Brain (organoid and tissue), 16 donors: ENCODE measurements at places on chromosomes 4 and X.
A peak's percentile ranks its signal among the peaks of the same experiment; 100 is the strongest.

DNA sequence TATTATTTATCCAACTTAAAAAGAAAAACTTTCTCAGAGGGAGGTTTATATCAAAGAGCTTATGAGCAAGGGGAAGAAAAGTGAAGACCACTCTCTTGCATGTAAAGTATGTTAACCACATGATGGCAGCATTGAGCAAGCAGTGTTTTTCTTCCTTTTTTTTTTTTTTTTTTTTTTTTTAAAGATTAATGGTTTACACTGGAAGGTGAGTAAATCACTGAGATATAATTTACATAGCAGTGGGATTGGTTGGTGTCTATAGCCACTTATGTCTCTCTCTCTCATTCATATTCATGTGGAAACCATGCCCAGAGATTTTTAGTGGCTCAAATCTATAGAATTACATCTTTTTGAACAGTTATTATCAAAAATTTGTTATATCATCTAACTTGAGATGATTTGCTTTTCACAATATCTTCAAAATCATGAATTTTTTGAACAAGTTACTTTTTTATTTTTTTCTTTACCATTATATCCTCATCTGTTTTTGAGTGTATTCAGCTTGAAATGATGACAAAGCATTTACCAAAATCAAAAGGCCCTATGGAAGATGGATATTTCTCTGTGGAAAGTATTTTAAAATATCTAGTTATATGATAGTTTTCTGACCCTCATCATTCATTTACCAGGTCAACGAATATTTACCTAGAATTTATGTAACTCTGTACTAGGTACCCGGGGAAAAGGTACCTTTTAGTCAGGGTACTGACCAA is 31.6 kb downstream of the MTHFD2L start:
- peak; percentile 68 for DNase-seq

DNA sequence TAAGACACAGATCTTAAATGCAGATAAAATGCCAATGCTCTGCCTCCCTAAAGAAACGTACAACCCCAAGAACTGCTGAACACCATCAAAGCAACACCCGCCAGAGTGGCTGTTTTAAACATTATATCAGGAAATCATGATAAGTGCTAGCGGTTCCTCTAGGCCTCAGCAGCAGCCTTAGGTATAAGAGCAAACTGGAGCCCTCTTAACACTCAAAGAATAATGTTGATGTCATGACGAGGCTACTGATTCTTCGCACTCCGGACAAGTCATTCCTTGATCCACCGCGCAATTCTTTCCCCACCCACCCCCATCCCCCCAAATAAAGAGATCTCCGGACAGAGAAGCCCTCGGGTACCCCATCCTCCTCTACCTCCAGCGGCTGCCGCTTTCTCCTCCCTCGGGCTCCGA is 507 bp downstream of the LIN54 start:
- peak; percentile 57 for DNase-seq

GRCh38 chrX:703866-704265 is 73.3 kb downstream of the SHOX start:
- no peak for DNase-seq

DNA sequence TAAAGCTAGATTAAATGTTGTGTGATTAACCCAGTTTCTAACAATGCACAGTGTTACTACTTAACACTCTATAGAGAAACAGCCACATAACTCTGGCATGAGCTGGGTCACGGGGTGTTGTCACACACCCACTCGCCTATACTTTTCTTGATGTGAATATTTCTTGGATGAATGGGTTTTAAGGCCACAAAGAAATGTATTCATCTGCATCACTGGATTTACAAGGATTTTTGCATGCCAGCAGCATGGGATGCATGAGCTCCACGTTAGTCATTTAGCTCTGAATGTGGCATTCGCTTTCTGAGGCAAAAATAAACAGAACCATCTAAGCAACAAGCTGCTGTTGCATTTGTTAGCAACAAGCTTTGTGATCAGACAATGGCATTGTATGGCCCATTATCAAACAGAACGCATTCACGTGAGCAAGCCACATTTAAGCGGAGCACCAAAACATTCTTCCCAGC is 89.7 kb downstream of the LRP2BP start:
- peak; percentile 72 for DNase-seq

- DNase-seq: peak; percentile 81
These were observed 6.0 kb downstream of the FRG2 start for GRCh38 chr4:190020790-190021717.

GRCh38 chrX:39149761-39150160 is 348.5 kb downstream of the MID1IP1 start:
- peak; percentile 73 for DNase-seq

DNA sequence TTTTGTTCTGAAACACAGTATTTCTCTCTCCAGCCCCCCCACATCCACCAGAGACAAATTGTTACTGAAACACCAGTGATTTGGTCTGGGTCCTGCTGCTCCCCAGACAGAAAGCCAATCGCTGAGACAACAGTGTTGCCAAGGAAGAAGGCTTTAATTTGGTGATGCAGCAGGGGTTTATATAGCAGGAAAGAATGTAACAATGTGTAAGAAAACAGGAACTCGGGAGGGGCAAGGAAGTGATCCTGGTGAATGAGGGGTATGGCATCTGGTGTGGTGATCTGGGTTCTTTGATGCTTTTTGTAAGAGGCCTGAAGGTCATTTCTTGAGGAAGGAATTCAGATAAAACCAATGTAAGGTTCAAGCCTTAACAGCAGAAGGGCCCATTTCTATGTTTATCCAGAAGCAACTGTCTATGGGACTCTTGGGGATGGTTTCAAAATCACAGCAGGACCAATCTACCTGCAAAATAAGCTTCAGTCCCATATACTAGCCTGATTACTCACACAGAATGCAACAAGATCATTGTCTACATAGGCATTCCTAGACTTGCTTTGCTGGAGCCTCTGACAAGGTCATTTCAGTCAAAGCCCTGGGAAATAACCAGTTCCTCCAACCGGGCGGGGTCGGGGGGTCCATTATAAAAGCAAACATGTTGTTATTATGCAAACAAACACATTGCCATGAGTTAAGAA is 445.2 kb upstream of the ZFP42 start:
- DNase-seq: no peak

- DNase-seq: peak; percentile 73
These were observed 48.4 kb downstream of the PRKG2 start for GRCh38 chr4:81166458-81167160.

DNA sequence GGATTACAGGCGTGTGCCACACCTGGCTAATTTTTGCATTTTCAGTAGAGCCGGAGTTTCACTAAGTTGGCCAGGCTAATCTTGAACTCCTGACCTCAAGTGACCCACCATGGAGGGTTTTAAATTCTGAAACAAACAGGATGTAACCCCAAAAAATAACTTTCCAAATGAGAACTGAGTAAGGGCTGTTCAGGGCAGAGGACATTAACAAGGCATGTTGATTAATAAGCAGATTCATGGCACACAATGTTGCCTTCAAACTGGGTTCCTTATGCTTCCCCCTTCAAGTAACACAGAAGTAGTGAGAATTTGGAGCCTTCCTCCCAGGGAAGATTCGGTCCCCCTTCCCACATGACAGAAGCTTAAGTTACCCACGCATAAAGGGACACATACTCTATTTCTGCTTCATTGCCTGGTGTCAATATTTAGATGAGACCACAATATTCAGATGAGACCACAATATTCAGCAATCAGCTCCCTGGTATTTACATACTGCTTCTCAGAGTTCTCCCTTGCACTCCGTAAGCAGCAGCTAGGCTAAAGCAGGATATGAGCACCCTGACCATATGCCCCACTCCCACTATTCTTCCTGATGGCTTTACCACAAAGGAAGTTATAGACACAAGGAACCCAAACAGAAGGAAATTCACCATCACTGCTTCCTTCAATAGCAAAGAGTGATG is 21.4 kb downstream of the GRSF1 start:
- DNase-seq: no peak

GRCh38 chr4:181909368-181909767 is 333.8 kb upstream of the TENM3 start:
- no peak for DNase-seq

GRCh38 chr4:23337292-23337691 is 552.6 kb downstream of the PPARGC1A start:
- no peak for DNase-seq

- no peak for DNase-seq
These were observed 185.3 kb upstream of the NUDT6 start for GRCh38 chr4:123107444-123108252.

- DNase-seq: no peak
These were observed 5.5 kb upstream of the ATP2B3 start for GRCh38 chrX:153511784-153512500.

DNA sequence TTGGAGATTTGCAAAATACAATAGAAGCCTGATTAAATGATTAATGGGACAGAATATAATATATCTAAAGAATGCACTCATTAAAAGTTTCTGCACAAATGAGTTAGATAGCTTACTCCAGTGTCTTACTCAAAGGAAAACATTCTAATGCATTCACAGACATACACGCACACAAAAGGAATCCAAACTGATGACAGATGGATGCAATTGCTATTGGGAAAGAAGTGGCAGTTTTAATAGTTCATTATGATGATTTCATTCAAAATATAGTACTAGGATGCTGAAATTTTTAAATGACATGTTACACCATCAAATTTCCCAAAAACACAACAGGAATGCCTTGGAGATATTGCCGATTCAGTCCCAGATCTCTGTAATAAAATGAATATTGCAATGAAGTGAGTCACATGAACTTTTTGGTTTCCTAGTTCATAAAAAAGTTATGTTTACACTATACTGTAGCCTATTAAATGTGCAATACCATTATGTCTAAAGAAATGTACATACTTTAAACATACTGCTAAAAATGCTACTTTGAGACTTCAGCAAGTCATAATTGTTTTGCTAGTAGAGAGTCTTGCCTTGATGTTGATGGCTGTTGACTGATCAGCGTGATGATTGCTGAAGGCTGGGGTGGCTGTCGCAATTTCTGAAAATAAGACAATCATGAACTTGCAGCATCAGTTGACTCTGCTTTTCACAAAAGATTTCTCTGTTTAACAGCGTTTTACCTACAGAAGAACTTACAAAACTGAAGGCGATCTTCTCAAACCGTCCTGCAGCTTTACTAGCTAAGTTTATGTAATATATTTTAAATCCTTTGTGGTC is 45.6 kb downstream of the BBS12 start:
- no peak for DNase-seq

DNA sequence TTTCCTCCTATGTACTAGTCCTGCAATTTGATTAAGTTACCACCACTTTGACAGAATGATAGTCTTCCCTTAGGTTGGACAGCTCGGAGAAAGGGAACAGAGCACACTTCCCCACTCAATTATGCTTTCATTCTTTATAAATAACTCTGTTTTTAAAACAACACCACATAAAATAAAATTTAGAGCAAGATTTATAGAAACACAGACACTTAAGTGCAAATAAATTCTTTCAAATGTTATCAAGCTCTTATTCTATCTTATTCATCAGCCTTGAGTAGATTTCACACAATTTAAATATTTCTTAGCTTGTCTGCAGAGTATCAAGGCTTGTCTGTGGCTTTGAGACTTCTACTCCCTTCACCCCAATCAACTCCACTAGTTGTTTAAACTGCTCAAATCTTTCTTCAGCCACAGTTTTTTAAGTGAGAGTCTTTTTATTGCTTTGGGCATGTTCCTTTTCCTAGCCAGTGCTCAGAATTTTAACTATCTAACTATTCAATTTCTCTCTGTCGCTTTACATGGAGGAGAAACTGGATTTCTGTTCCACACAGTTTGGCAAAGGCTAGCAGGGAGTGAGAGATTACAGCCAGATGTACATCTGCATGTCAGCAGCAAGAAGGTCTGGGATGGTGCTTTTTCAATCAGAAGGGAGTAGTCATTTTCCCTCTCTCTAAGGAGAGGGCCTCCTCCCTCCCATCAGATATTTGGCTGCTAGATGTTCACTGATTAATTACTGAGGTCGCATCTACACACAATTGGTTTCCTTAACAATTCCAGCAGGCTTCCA is 53.1 kb upstream of the PLAC1 start:
- DNase-seq: peak; percentile 10

- no peak for DNase-seq
These were observed 253.5 kb downstream of the ARHGAP10 start for GRCh38 chr4:147985376-147985775.

DNA sequence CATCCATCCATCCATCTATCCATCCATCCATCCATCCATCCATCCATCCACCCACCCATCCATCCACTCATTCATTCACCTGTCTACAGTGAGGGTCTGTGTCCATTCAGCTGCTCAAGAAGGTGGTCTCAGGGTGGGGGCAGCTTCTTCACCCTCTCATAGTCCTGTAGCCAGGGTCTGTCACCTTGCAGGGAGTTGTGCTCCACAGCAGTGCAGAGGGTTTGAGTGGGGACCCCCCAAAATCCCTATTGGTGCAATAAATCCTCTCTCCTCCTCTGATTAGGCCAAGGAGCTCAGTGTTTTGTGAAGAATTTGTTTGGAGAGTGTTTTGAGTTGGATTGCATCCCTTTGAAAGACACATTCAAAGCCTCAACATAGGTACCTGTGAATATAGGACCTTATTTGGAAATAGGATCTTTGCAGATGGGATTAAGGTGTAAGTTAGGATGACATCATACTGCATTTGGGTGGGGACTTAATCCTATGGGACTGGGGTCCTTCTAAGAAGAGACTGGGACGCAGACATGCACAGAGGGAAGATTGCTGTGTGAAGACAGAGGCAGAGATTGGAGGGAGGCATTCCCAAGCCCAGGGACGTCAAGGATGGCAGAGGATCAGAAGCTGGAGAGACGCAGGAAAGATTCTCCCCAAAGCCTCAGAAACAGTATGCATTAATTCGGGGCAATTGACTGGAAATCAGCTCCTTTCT is 12.0 kb downstream of the P2RY8 start:
- DNase-seq: no peak

GRCh38 chr4:152686452-152687013 is 6.7 kb upstream of the TMEM154 start:
- DNase-seq: no peak

DNA sequence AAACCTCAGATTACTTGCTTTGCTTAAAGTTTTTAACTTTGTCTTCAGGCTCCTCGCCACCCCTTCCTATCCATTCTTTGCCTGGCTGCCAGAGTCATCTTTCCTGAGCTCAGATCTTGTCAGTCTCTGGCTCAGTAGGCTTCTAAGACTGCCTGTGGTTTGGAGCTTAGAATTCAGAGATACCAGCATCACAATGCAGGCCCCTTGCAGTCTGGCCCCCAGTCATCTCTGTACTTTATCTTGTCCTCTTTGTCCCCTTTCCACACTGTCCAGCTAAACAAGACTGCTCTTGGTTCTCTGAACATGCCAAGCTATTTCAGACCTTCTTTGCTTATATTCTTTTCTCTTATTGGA is 3.0 kb downstream of the KIAA0232 start:
- no peak for DNase-seq

GRCh38 chr4:184959786-184960185 is 58.5 kb upstream of the HELT start:
- no peak for DNase-seq

GRCh38 chr4:2820216-2820982 is 23.2 kb upstream of the ADD1 start:
- DNase-seq: no peak

DNA sequence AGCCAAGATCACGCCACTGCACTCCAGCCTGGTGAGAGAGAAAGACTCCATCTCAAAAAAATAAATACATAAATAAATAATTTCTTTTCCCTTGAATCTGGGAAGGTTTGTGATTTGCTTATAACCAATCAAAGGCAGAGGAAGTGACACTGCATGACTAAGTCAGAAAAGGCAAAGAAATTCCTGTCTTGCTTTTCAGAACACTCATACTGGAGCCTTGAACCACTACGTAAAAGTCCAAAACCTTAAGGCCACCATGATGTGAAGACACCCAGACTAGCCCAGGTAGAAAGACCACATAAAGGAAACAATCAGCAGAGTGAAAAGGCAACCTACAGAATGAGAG is 36.6 kb downstream of the TMEM156 start:
- DNase-seq: no peak
